ENCODE measurements at places on chromosomes 3 and 15.

DNA sequence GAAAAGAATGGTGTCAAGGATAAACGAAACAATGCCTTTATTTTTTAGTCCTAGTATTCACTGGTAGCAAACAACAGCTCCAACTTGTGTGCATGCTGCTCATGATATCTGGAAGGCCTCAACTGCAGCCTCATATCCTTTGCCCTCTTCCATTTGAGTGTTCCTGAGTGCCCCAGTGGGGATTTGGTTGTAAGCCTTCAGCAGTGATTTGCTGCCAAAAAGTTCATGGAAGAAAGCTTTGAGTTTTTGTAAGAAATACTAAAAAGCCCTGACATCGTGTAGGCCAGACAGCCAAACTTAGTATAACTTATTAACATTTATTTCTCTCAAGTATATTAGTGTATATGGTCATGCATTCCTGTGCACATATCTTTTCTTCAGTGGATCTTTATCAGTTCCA is 30.0 kb downstream of the MFSD1 start:
- no peak for DNase-seq

- no peak for DNase-seq
Measured at GRCh38 chr15:69576948-69577351, 124.3 kb downstream of the RPLP1 start.

DNA sequence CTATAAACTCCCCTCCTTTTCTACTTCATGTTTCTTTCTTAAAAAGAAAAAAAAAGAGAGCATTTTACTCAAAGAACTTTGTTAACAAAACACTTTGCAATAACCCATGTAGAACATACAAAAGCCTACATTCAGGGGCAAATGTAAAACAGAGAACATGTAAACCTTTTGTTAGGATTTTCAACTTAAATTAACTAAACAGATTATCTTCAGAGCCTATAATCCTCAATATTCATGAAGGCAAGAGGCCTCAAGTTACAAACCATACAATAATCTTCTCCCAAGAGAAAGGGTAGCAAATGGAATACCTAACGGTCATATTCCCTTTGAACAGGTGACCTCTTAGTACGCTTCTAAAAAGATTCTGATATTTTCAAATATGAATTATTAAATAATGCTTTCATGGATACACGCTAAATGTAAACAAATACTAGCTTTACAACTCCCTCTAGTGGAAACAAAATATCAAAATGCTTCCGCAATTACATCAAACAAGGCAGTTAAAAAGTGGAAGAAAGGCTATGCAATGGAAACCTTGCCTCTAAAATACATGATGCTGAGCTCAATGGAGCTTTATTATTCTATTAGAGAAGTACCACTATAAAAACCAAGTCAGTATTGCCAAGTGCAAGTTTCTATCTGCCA is 9.9 kb downstream of the CEP152 start:
- DNase-seq, result peak; percentile 21

- DNase-seq, result peak; percentile 99
Measured at GRCh38 chr3:185656321-185656840, 70.3 kb downstream of the SENP2 start.

DNA sequence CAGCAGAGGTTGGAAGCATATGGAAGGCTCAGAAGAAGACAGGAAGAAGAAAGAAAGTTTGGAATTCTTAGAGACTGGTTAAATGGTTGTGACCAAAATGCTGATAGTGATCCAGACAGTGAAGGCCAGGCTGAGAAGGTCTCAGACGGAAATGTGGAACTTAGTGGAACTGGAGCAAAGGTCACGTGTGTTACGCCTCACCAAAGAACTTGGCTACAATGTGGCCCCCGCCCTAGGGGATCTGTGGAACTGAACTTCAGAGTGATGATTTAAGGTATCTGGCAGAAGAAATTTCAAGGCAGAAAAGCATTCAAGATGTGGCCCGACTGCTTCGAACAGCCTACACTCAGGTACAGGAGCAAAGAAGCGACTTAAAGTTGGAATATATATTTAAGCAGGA is 83.1 kb downstream of the MYO5A start:
- no peak for DNase-seq

GRCh38 chr3:63128380-63128779 is 149.7 kb upstream of the SYNPR start:
- no peak for DNase-seq

DNA sequence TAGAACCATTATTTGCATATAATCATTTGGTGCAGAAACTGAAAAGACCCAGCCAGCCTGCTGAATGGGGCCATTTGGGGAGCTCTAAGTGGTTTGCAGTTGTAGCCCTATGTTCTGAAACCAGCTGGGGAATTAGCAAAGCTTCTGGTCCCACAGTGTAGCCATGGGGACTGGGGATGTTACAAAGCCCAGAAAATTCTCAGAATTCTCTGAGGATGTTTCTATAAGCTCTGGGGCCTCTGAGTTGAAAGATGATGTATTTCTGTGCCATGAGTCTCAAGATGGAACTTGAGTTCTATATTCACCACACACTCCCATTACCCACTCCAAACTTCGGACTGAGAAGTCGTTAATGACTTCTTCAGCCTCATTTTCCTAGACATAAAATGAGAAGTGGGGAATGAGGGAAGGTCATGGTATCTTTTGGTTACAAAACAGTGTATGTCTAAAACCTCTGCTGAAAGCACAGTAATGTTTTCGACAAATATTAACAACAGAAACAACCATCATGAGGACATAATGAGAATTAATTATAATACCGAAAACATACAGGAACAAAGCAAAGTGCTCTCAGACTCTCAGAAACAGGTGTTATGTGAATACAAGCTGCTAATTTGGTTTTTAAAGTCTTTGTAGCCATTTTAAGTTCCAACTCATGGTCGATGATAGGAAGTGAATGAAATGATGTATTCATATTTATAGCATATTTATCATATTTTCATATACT is 89.4 kb downstream of the RFTN1 start:
- DNase-seq, result no peak

DNA sequence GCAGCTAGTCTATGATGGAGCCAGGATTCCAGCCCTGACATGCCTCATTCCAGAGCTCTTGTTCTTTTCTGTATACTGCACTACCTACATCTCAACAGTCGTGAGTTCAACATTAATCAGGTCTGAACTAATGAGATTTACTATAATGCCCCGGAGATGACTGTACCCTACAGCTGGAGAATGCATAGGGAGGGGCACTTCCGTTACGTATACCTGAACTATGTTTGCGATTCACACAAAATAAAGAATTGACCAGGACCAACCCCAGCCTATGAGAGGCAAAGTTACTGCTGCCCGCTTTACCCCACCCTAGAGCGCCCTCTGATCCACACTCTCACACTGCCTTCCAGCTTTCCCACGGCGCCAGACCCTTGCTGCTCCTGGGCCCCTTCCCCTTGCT is 97.0 kb downstream of the IGF2BP2 start:
- peak; percentile 45 for DNase-seq

DNA sequence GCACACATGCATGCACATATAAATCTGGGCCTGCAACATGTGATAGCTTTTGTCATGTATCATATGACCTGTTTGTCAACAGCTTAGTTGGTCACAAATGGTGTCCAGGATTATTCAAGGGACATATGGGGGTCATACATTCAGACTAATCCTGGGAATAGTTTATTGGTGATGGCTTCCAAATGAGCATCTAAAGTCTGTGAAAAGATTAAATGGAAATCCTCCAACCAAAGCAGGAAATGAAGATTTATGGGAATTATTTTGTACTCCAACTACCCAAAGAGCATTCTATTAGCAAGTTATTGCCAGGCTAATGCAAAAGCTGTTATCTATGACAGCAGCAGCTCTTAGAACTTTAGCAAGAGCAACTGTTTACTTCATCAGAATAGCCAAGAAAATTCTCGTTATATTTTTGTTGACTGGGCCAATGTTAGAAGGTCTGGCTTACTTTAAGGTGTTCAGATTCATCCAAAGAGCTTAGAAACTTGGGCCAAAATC is 7.1 kb downstream of the FSTL1 start:
- no peak for DNase-seq

DNA sequence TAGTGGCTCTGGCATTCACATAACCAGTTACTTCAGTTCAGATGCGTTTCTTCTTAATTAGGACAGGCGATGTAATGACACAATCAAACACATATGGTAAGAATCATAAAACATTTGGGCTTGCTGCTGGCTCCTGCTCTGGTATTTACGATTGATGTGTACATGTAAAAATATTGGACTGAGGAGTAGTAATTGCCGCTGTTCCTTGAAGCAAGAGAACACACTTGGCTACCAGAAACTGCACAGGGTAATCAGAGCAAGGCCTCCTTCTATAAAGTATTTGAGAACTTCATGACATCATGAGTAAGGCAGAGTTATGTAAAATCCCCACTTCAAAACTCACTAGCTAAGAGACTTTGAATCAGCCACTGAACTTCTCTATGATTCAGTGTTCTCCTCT is 158.1 kb downstream of the SSR3 start:
- DNase-seq, result no peak

- DNase-seq, result no peak
Measured at GRCh38 chr15:95869920-95870319, 460.6 kb upstream of the NR2F2 start.

GRCh38 chr15:60721257-60721626 is 242.3 kb upstream of the ICE2 start:
- no peak for DNase-seq

DNA sequence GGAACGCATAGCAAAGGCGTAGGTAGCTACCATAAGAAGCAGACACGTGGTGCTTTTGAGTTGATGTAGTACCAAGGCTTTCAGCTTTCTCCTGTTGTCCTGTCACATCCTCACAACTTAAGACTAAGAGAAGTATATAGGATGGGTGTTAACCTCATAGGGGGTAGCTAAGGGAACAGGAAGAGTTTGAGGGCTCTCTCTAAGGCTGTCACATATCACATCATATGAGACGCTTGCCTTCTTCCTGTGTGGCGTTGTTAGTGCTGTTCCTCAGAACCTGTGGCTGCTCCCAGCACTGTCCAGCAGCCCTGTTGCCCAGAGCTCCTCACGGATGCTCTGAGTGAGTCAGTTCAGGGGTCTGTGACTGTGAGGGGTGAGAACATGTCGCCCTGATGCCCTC is 14.7 kb downstream of the DHX30 start:
- no peak for DNase-seq

DNA sequence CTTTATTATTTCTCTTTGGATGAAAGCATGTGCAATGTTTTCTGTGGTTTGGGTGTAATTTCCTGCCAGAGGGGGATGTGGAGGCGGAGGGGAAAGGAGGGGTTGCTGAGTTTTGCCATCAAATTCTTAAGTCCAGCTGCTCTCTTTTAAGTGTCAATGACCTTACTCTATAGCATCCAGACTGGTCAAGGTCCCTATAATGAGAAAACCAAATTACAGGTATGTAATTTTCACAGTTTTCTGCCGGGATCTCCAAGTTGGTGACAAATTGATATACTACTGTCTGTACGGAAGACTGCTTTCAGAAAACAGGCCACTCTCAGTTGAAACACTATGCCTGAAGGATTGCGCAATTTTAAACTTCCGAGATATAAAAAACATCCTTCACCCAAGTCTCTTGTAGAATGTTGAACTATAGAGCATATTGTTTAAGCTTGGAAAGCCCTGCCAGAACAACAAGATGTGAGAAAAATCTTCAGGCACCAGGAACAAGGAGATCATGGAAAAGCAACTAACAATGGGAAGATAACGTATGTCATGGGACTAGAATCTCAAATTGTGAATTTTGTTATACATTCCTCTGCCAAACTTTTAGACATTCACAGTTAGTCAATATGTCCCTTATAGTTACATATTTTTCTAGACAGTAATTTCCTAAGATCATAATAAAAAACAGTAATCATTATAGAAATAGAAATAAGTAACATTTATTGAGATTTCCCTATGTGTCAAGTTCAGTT is 300.7 kb upstream of the SATB1 start:
- no peak for DNase-seq

- no peak for DNase-seq
Measured at GRCh38 chr3:126419886-126420786, 25.4 kb downstream of the CFAP100 start.

- DNase-seq, result no peak
Measured at GRCh38 chr15:97082830-97083229, 752.3 kb downstream of the NR2F2 start.

GRCh38 chr3:170815340-170815739 is 54.7 kb downstream of the RPL22L1 start:
- DNase-seq, result no peak

- DNase-seq, result peak; percentile 62
Measured at GRCh38 chr3:124007186-124007585, 15.3 kb upstream of the ROPN1 start.

- no peak for DNase-seq
Measured at GRCh38 chr3:98587654-98588053, 5.8 kb downstream of the CPOX start.

DNA sequence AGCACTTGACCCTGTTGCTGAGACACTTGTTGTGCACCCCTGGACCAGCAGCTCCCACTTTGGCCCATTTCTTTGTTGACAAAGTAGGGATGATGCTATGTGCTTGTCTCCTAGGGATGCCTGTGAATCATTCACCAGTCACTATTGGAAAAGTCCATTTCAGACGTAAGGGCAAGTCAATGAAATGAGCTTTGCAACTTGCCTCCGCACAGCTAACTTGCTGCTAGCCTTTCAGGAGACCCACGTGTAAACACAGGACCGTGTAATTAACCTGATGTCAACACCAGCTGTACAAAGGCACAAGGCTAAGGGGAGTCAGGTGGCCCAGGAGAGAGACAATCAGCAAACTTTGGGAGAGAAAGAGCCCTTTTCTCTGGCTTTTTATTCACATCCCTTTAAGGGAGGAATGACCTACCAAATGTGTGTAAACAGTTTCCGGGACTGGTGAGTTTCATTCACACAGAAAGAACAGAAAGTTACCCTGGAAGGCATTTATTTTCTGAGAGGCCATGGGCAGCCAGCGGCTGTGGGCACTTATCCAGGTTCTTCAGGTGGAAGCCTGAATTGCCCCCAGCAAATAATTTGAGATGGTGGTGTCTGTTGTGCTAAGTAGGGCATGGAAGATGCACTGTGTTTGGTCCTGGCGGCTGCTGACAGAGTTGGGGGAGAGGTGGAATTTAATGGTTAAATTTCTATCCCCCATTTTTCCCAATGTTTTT is 54.0 kb downstream of the TIPARP start:
- no peak for DNase-seq

GRCh38 chr3:12840591-12841148 is 695 bp downstream of the RPL32 start:
- no peak for DNase-seq

DNA sequence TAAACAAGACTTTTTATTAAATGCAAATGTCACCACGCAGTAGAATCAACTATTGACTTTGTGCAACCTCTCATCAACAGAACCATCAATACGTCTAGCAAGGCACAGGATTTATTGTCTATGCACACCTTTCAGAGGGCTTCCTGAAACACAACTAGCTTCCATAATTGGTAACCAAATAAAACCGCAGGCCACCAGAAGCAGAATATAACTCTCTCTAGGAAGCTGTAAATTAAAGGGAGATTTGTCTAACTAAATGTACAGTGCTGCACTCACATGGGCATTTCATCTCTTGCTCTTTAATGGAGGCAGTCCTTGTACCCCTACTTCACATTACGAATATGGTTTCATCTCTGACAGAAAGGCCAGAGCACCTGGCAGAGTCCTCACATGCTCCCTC is 93.0 kb downstream of the FHIT start:
- no peak for DNase-seq

- DNase-seq, result no peak
Measured at GRCh38 chr15:66740802-66741201, 38.8 kb downstream of the SMAD6 start.

- peak; percentile 80 for DNase-seq
Measured at GRCh38 chr15:95018888-95019545, 787.7 kb downstream of the MCTP2 start.

GRCh38 chr3:64114651-64115050 is 91.4 kb upstream of the PSMD6 start:
- peak; percentile 10 for DNase-seq
